Glomerular endothelial cell (primary cell): ENCODE measurements at places on chromosomes 2 and 18. TPM values are rescaled to one million over a fixed set of nuclear protein-coding genes. Genes with fewer than 3 reads are reported as not detected.

DNA sequence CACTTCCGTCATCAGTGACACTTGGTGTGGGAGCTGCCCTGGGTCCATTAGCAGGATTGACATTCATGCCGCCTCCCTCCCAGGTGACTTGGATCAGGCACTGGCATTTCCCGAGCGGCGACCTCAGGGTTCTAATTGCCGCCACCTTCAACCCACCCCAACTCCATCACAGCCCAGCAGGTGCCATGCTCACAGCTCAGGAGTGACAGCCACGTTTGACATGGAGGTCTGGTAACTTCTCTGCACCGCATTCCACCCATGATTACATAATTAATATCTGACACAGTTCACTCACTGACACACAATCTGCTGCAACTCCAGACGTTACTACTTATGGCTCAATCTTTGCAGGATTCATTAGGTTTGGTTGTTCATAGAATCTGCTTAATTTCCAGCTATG lies 450.9 kb upstream of the MYT1L start:
- no peak for DNase-seq

DNA sequence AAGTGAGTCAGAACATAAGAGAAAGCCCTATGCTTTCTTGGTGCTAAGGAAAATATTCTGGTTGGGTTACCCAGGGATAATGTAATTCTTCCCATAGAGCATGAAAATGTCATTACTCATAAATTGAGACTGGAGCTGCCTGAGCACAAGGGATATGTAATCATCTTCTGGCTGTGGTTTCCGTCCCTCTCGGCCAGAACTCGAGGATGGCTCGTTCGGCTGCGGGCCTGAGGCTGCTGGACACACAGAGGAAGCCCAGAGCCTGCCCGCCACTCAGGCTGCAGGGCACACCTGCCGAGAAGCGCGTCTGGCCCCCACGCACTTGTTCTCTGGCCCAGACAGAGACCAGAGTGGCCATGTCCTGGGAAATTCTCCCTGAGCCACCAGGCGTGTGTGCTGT lies 104.9 kb downstream of the ASAP2 start:
- DNase-seq, result no peak

DNA sequence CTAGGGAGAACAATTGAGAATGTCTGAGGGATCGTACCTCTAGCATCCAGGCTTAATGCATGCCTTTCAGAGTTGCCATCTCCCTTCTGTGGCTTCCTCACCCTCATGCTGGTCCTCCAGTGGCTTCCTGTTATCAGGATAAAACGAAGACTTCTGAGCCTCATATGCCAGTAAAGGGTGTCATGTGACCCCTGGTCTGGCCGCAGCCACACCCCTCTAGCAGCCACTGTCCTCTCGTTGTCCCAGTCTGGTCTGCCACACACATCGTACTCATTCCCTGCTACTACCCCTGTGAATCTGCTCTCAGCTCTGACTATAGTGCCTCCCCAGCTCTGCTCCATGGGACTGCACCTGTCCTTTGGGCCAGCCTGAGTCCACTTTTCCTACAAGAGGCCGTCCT lies 62.6 kb upstream of the TMEM177 start:
- no peak for DNase-seq

DNA sequence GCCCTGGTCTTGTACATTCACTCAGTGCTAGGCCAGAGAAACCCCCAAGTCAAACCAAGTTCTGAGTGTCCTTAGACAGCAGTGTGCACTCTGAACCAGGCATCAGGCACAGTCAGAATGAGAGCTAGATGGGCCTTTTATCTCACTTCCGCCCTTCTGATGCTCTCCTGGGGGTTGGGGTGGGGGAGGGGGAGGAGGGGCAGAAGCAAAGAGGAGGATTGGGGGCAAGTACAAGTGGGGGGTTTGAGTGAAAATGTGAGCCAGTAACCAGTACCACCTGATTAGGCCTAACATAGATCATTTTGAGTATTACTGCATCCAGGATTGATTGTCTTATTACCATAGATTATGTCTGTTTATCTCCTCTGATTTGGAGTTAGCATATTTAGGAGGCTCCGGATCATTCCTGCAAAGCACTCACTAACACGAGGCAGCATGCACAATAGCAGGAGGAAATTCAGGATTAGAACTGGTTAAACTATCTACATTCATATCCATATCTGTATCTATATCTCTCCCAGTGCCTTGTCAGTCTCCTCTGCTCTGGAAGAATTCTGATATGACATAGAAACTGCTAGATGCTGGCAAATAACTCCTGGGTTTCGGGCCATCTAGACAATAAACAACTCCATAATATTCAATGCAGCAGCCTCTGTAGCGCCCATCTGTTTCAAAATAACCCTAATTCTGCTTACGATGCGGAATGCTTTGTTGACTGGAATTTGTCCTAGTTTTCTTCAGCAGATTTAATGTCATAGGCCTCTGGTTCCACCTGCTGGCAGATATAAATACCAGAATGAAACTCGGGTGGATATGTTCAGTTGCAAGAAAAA lies 149.1 kb downstream of the RHBDD1 start:
- DNase-seq, result no peak

GRCh38 chr18:25038261-25038660 lies 313.7 kb downstream of the ZNF521 start:
- no peak for DNase-seq

DNA sequence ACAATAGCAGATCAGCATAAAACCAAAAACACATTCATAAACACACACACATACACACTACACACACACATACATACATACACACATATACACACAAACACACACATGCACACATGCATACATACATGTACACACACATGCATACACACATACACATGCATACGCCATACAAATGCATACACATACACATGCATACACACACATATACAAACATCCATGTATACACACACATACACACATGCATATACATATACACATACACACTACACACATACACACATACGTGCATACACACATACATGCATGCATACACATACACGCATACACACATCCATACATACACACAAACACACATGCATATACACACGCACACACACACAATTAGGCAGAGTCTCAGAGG lies 490.1 kb downstream of the TNS1 start:
- no peak for DNase-seq

- DNase-seq, result peak; percentile 42
These were observed 344.0 kb downstream of the PIK3C3 start for GRCh38 chr18:42298759-42299675.

- DNase-seq, result no peak
These were observed 40.1 kb downstream of the RASGRP3 start for GRCh38 chr2:33516456-33516995.

GRCh38 chr18:2337552-2338141 lies 233.7 kb downstream of the METTL4 start:
- DNase-seq, result no peak

DNA sequence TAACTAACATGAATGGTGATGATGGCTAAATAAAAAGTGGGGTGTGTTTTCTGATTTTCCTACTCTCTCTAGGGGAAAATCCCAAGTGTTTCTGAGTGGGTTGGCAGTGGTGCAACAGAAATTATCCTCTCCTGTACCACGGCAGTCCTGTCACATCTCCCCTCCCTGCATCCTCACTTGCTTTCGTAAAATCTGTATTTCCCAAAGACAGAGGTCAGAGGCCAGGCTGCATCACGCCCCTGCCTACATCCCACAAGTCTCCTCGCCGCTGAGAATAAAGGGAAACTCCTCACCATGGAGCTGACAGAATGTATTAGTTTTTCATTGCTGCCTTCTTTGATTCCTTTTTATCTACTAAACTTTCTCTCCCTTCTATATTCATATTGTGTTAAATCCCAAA lies 13.1 kb downstream of the FBLN7 start:
- no peak for DNase-seq

- DNase-seq, result no peak
These were observed 14.9 kb upstream of the FAP start for GRCh38 chr2:162258169-162258568.

DNA sequence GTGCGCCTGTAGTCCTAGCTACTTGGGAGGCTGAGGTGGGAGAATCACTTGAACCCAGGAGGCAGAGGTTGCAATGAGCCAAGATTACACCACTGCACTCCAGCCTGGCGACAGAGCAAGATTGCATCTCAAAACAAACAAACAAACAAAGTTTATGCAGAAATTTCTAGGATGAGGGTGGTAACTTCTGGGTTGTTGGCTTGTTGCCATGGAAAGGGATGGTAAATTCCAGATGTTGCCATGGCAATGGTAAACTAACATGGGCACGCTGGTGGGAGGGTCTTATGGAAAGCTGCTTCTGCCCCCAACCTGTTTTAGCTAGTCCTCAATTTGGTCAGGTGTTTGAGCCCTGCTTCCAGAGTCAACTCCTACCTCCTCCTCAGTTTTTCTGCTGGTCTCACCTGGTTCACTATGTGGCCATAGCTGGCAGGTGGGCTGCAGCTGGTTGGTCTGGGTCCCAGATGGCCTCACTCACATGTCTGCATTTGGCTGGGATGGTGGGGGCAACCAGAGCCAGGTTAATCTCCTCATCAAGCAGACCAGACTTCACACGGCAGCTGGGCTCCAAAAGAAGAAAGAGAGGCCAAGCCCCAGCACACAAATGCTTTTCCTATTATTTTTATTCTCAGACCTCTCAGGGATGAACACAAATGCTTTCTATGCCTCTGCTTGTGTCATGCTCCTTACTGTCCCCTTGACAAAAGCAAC lies 26.6 kb upstream of the TEX44 start:
- no peak for DNase-seq

GRCh38 chr2:71944183-71944550 lies 203.5 kb downstream of the CYP26B1 start:
- DNase-seq, result no peak

- no peak for DNase-seq
These were observed 42.3 kb downstream of the FIGN start for GRCh38 chr2:163693484-163693883.

GRCh38 chr2:180180511-180180910 lies 173.4 kb upstream of the CWC22 start:
- DNase-seq, result no peak

GRCh38 chr2:204019572-204020501 lies 83.3 kb downstream of the ICOS start:
- no peak for DNase-seq

GRCh38 chr2:148819019-148819585 lies 55.9 kb upstream of the KIF5C start:
- DNase-seq, result no peak

- DNase-seq, result no peak
These were observed 151.0 kb downstream of the ARL4C start for GRCh38 chr2:234345921-234346320.

DNA sequence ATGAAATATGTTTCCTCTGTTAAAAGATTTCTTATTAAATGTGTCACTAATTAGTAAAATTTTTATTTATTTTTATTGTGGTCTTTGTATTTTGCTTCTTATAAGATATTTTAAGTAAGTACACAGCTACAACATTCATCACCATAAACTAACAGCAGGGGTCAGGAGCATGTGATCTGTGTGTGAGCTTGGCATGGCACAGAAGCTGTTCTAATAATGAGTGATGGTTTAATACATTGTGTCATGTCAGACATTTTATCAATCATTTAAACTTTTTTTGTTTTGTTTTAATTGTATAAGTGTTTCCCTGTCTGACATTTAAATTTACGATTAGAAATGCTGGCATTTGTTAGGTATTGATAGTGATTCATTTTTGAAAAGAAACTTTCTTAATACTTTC lies 585.4 kb downstream of the DSC3 start:
- DNase-seq, result no peak

DNA sequence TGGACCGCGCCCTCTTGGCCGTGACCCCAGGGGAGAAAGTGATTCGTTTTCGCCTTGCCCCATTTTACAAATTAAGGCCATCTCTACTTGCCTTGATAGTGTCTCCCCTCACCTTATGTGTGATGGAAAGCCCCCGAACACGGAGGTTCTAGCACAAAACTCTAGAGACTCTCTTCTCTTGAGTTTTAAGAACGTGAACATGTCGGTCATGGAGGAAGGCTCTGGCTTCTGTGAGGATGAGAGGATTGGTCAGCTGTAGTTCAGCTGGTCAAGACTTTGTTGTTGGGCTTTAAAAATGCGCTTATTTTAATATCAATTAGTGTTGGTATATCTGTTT lies 828 bp downstream of the DYNC1I2 start:
- DNase-seq, result no peak

DNA sequence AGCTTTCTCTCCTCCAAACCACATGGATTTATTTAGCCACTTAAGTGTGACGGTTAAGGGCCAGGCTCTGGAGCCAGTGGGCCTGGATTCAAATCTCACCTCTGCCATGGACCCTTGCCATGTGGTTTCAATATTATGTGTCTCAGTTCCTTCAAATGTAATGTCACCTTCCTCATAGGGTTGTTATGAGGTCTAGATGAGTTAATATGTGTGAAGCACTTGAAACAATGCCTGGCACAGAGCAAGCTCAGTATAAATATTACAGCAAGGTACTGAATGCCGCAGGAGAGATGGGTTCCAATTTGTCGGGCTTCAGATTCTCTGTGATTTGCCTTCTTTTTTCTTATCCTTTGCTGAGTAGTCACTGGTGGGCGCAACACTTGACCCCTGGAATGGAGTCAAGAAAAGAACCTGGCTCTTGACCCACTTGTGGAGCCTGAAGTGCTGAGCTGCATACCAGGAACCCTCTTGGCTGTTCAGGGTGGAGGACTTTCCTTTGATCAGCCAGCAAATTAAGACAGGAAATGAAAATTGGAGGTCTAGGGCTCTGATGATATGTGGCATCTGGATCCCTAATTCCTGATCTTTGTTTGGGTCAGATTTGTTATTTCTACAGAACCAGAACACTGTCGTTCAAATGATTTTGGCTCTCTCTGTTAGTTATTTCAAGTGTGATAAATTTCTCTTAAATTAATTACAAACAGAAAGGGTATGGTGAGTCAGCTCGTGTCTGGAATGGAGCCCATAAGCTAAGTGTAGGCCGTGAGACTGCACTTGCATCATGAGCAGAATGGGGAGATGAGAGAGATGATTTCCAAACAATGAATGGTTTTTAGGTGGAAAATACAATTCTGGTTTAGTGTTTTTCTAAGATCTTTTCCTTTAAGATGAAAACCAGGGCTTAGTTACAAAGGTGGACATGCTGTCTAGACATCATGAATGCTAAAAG lies 293.0 kb downstream of the KCNS3 start:
- no peak for DNase-seq

GRCh38 chr2:8525236-8525581 lies 156.6 kb upstream of the ID2 start:
- DNase-seq, result no peak

- DNase-seq, result no peak
These were observed 75.2 kb upstream of the CDCA7 start for GRCh38 chr2:173279527-173279868.

GRCh38 chr2:129334128-129334527 lies 645.3 kb upstream of the RAB6C start:
- DNase-seq, result no peak

ANKRD62 gene
- not detected in 2 replicates for total RNA-seq

FTCDNL1 gene
- 1.3 TPM in 1 of 2 replicates, not detected in the other for total RNA-seq

EGR4 gene
- total RNA-seq, result not detected in 2 replicates

AGXT gene
- not detected in 2 replicates for total RNA-seq

SPATA3 gene
- total RNA-seq, result not detected in 2 replicates

UGGT1 gene
- total RNA-seq, result 69.0 and 74.0 TPM in 2 replicates

HPCAL1 gene
- 114 and 164 TPM in 2 replicates for total RNA-seq

CNGA3 gene
- not detected in 2 replicates for total RNA-seq

MYO1B gene
- total RNA-seq, result 109 and 232 TPM in 2 replicates

LANCL1 gene
- total RNA-seq, result 22.9 and 27.8 TPM in 2 replicates

GRHL1 gene
- total RNA-seq, result 0.82 TPM in 1 of 2 replicates, not detected in the other

RSAD2 gene
- 0.44 and 12.7 TPM in 2 replicates for total RNA-seq
